ENCODE measurements at places on chromosomes 4 and X.

- DNase-seq = no peak
Observed at GRCh38 chrX:132786217-132786616, 172.2 kb downstream of the HS6ST2 start.

DNA sequence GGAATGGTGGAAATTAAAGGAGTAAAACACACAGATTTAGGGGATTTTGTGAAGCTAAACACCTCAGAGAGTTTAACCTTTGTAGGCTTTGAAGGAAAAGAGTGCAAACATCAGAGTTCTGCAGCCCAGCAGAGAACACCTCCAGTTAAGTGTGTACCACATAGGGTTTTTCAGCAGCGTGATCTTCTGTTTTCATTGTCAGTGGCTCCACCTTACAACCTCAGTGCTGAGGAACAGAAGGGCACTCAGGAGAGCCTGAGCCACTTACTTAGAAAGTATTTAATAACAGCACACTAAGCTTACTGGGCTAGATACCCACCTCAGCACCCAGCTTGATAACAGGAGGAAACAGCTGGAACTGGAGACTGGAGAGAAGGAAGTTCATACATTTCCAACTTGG is 2.0 kb upstream of the FBXW7 start:
- no peak for DNase-seq

DNA sequence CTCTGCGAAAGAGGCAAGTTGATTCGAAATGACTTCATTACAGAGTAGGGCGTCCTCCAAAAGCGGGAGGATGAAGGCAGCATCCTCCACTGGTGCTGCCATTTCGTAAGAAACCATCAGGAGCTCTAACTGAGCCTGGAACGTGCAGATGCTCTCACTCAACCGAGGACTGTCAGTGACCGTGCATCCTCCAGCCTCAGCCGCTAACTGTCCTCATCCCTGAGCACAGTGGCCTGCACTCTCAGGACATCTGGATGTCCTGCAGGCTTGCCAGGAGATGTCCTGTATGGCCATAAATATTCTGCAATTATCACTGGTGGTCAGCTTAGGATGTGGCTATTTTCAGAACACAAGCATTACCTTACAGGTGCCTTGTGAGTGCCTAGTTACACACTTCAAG is 107.1 kb upstream of the ADRA2C start:
- DNase-seq = no peak

DNA sequence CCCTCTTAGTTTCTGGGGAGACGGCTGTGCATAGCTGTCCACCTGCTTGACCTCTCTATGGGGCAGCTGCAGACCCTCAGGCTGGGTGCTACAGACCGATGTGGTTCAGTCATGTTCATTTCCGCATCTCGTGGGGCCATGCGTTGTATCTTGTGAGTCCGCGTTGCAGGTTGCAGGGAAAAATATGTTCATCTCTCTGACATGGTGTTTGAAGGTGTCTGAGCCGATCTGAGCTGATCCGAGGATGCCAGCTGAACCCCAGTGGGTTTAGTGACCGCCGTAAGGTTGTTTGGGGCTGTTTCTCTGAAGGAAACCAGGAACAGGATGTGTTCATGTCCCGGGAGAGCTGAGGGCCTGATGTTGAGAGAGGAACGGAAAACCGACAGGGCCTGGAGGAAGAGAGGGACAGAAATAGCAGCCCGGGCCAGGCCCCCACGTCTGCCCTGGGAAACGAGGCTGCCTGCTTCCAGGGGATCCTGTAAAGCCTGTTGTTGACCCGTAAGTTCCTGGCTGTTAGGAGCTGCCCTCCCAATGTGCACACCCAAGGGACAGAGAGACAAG is 9.8 kb upstream of the P2RY8 start:
- DNase-seq = no peak

GRCh38 chrX:37349221-37350033 is at the start of gene PRRG1:
Gene PRRG1, plus strand, starts transcription at chrX:37349364. Its CDS starts 56,886 bp downstream, at chrX:37406250.
- peak; percentile 79 for DNase-seq

DNA sequence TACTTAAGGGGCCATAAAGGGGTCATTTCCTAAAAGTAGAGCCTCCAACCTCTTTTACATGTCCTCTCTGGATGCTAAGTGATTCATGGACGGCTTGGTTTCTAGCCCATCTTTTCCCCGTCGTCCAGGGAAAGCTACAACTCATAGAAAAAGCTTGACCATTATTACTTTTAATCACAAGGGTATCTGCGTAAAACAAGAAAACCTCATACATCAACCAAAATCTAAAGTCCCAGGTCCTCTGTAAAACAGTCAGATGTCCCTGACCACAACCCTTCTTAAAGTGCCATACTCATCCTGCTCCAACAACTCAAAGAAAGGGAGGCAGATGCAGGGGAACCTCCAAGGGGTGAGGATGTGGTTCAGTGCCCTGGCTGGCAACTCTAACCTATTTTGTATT is 29.6 kb downstream of the ADGRA3 start:
- DNase-seq = no peak

GRCh38 chr4:150411520-150411919 is 170.4 kb upstream of the MAB21L2 start:
- no peak for DNase-seq

GRCh38 chr4:119299741-119300100 is 22.2 kb downstream of the FABP2 start:
- DNase-seq = no peak

- DNase-seq = no peak
Observed at GRCh38 chr4:3285558-3286334, 7.1 kb upstream of the RGS12 start.

- DNase-seq = no peak
Observed at GRCh38 chrX:150770623-150771022, 77.4 kb downstream of the MTMR1 start.

DNA sequence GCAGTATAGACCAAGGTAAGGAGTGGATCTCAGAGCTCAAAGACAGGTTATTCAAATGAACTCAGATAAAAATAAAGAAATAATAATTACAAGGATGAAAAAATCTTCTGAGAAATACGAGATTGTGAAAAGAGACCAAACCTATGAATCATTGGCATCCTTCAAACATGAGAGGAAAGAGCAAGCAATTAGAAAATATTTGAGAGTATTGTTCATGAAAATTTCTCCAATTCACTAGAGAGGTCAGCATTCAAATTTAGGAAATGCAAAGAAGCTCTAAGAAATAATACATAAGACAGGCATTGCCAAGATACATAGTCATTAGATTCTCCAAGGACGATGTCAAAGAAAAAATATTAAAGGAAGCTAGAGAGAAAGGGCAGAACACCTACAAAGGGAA is 93.5 kb upstream of the GALNTL6 start:
- DNase-seq = no peak

- no peak for DNase-seq
Observed at GRCh38 chr4:171279131-171279530, 534.1 kb upstream of the GALNTL6 start.

DNA sequence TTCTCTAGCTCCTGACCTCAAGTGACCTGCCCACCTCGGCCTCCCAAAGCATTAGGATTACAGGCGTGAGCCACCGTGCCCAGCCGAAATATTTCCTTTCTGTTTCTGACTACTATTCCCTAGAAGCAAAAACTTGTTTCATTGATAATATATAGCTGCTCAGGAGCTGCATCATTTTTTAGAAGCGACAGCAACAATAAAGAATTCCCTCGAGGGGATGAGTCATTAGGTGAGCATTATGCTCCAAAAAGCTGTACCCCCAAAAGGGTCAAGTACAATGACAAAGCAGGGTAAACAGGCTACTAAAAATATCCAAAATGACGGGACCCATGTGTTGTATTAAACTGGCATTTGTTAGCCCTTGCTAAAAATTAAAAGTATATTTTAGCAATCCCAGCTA is 67.0 kb downstream of the RBM47 start:
- DNase-seq = no peak

- DNase-seq = no peak
Observed at GRCh38 chr4:125526420-125526819, 211.7 kb downstream of the FAT4 start.

DNA sequence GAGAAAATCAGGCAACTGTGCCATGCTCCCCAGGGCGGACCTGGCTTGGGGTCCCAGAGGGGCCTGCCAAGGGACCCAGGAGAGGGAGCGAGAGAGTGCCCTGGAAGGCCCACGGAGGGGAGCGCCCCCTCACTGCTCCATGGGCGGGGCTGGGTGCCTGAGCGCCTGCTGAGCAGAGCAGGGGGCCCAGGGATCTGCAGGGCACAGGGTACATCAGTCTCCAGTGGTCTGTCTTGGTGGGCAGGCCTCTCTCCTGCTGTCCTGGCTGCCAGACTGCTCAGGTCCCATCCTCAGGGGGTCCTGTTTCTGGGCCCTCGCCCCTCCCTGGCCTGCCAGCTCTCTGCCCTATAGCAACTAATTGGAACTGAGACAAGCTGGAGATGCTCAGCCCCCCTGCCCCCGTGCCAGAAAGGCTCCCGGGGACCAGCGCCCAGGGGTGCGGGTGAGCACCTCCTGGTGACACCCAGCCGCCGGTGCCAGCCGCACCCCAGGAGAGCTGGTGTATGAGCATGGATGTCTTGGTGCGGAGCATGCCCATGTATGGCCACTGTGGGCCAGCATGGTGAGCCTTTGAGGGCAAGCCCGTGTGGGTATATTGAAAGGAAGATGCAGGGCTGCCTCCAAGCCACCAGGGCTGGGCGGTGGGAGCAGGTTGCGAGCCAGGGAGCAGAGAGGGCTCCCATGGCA is 1.3 kb downstream of the BGN start:
- DNase-seq = no peak

GRCh38 chrX:43676971-43677572 is 21.0 kb downstream of the MAOA start:
- DNase-seq = no peak

- no peak for DNase-seq
Observed at GRCh38 chrX:9278475-9279233, 186.2 kb upstream of the TBL1X start.

DNA sequence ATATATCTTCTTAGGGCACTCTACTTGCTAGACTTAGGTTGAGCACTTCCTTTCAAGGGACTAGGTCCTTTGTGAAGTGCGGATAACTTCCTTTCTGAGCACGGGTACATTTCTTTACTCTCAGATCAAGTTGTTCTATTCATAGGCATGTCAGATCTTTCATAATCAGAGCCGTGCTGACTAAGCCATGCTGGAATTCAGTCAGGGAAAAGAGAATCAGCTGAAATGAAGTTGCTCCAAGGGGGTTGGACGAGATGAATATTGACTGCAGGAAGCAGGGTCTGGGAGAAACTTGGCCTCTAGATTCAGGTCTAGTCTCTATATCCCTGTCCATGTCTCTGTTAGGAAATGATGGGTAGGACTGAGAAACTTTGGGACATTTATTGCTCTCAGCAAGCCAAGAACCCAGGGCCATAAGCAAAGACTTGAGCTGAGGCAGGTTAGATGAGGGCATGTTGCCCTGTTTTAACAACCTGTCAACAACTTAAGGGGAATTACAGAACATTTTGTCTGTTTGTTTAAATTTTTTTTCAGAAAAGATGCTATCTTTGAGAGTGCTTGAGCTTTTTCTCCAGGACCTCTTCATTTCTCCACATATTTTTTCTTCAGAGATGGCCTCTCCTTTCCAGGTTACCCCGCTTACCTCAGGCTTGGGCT is 28.3 kb downstream of the AREG start:
- DNase-seq = no peak

DNA sequence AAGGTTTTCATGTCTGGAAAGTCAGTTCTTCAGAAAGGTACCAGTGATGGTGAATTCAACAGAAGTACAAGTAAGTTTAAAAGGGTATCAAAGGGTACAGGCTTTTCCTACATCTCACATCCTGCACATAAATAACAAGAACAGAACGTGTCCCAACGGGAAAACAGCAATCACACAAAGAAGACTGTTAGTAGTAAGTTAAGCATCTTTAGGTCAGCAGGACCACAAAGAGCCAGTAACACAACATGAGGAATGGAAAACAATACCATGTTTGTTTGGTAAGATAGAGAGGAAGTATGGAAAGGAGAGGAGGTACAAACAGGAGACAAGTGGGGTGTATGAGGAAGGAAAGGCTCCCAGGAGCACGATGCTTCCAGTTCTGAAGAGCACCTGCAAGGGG is 43.2 kb downstream of the SAT1 start:
- no peak for DNase-seq

GRCh38 chr4:113531572-113531971 is 230.0 kb downstream of the CAMK2D start:
- no peak for DNase-seq

- DNase-seq = no peak
Observed at GRCh38 chr4:128517096-128517738, 229.6 kb upstream of the PGRMC2 start.

DNA sequence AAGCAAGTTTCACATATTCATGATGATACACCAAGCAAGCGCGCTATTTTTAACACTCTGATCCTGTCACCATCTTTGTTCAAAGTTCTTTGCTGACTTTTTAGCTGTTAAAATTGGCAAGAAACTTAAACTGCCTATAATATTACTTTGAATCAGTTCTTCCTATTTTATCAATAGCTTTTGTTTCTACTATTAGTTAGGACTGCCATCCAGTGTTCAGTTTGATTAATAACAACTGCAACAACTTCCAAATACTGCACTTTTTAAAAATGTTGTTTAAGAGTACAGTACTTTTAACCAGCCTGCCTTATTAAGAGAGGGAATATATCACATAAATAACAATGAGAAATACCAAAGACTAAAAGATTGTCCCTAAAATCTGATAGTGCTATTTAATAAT is 614.3 kb downstream of the FAM133A start:
- no peak for DNase-seq

DNA sequence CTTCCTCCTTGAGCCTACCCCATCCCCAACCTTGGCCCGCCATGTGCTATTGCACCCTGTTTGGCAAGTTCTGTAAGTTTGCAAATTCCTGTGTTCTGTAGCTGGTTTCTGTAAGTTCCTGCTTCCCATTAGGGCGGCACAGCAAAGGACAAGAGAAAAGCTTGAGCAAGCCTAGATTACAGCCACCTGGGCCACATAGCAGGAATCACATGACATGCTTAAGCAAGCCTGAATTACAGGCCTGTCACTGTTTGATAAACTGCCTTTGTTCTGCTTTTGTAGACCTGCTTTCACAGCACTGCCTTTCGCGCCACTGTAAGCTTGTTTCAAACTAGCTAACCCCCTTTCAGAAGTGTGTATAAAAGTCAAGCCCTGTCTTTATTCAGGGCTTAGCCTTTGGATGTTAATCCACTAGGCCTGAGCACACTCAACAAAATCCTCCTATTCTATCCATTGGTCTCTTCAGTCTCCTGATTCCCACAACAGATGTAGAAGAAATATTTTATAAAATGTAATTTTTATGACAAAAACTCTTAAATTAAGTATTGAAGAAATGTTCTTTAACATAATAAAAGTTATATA is 906.8 kb upstream of the NDST4 start:
- no peak for DNase-seq

- no peak for DNase-seq
Observed at GRCh38 chrX:26649534-26649933, 433.6 kb downstream of the MAGEB5 start.

Data from substantia nigra (tissue), 51 donors.